Effector CD4-positive, alpha-beta T cell (primary cell): ENCODE measurements at places on chromosomes 16 and 17.

GRCh38 chr17:38619937-38620550 lies 14.3 kb upstream of the SRCIN1 start:
- DNase-seq = no peak

GRCh38 chr17:9199571-9200551 lies 178.6 kb downstream of the NTN1 start:
- DNase-seq = no peak

- no peak for DNase-seq
These were observed 62.3 kb downstream of the PHKB start for GRCh38 chr16:47523342-47524006.

DNA sequence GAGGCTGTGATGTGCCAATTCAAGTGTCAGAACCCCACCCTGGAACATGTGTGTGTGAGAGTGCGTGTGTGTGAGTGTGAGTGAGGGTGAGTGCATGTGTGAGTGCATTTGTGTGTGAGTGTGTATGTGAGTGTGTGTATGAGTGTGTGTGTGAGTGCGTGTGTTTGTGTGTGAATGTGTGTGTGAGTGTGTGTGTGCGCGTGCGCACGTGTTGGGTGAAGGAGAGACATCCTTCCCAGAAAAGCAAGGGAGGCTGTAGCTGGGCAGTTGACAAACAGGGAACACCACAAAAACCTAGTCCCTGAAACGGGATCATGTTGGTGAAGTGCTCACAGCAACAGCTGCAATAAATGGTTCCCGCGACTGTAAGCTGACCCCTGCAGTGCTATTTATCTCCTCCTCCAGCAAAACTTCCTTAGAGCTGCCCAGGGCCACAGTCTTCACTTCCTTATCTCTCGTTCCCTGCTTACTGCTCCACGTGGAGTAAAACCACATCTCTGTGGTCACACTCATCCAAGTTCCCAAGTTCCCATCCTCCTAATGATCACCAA lies 40.1 kb upstream of the RPL38 start:
- no peak for DNase-seq

DNA sequence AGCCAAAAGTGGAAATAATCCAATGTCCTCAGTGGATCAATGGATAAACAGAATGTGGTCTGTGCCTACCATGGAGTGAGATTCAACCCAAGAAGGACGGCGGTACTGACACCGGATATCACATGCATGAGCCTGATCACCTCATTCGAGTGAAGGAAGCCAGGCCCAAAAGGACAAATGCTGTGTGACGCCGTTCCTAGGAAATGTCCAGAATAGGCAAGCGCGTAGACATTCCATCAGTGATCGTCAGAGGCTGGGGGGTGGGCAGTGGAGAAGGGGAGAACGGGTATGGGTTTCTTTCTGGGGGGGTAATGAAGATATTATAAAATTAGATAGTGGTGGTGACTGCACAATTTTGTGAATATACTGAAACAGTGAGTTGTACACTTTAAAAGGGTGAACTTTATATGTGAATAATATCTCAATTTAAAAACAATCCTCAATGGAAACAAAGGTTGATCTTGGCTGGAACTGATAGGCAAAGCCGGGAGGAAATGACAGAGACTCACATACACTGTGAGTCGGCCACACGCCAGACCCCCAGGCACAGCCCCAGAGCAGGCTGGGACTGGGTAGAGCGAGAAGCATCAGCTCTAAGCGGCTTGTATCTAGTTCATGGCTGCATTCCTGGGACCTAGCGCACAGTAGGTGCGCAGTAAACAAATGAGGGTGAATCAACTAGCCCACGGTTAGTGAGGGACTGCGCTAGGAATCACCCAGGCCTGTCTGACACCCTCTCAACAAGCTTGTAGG lies 3.5 kb downstream of the DBNDD1 start:
- DNase-seq = no peak

DNA sequence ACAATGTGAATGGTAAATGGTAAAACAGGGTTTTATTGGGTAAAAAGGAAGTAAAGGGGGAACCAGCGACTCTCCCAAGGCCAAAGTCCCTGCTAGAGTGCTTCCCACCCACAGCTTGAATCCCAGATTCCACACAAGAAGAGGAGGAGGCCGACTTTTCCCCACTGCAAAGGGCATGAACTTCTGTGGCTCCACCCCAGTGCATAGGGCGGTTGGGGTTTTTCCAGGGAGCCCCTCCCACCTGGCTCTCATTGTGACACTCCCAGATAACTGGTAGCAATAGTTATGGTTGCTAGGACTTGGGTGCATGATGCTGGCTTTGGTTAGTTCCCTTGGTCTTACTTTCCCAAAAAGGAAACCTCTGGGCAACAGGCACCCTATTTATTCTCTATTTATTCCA lies 666.0 kb upstream of the CA10 start:
- DNase-seq = no peak

DNA sequence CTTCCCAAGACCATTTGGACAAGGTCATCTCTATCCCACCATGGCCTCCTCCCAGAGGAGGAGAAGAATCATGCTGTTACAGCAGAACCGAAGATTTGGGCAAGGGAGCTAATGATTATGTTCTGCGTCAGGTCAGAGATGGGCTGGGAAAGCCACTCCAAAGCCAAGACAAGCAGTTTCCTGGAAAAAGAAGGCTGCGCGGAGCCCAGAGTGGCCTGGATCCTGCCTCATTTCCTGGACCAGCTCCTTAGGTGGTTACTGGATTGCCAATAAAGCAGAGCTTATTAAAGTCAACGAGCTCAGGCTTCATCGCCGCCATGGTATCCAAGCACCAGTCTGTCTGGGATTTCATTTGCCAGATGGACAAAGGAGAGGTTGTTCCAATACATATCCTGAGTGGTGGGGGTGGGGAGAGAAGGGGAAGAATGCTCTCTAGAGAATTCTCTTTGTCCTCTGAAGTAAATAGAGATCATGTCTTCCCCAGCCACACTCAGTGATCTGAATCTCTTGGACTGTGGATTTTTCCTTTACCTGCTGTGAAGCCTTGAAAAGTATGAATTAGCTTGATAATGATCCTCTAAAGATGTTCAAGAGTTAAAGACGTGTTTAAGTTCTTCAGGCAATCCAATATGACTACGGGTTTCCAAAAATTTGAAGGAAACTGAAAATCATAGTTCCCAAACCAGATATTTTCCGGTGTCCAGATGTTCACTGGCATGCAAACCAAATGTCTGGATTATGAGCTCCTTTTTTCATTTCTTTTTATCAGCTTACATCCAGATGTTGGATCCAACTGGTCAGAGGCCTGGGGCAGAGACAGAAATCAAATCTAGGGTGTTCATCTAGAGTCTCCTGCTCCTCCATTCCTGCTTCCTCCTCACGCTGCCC lies 17.7 kb downstream of the PRAC1 start:
- DNase-seq = no peak

DNA sequence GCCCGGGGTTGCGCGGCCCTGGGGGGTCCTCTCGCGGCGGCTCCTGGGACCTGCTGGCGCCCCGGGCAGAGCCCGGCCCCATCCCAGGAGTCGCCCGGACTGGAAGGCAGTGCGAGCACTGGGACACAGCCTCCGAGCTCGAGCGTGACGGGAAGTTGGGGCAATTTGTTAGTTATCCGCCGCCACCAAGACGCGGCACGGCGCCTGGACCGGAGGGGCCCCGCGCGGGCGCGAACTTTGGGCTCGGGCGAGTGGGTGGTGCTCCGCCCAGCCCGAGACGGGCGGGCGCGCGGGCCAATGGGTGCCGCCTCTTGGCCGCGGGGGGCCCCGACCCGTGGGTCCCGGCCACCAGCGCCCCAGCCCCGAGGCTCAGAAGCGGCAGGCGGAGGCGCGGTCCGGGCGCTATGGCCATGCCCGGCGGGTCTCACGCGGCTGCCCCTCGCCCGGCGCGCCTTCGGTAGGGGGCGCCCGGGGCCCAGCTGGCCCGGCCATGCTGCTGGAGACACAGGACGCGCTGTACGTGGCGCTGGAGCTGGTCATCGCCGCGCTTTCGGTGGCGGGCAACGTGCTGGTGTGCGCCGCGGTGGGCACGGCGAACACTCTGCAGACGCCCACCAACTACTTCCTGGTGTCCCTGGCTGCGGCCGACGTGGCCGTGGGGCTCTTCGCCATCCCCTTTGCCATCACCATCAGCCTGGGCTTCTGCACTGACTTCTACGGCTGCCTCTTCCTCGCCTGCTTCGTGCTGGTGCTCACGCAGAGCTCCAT lies at the start of gene ADORA2B:
Gene ADORA2B, plus strand, starts transcription at position 372 of the 768 bp plus-strand sequence. Its CDS starts 119 bp downstream, at position 491.
- DNase-seq = no peak

DNA sequence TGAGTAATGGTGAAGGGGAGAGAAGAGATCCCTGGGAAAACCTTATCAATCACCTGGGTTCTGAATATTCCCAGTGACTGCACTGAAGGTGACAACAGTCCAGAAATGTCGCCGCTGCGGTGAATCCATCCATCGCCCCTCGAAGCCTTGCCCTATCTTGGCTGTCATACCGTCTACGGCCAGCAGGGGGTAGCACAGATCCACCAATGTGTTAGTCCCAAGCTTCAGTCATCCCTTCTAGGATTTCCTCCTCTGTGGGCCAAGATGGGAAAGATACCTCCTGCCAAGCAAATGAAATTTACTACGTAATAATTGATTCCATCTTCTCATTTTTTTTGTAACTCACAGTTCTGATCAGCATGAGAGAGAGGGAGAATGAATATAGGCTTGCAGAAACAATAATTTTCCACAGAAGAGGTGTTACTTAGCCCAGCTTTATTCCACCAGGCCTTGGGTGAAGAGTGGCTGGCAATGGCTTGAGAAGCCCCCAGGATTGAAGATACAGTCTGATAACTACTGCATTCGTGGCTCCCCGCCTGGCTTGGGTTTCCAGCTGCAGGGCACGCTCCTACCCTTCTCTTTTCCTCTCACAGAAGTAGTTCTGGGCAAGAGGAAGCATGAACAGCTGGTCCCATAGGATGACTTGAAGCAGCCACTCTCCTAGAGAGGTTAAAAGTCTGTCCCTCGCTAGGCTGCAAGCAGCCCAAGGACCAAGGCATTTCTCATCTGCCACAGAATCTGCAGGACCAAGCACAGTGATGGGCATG lies 2.6 kb upstream of the FMNL1 start:
- DNase-seq = peak; percentile 89

DNA sequence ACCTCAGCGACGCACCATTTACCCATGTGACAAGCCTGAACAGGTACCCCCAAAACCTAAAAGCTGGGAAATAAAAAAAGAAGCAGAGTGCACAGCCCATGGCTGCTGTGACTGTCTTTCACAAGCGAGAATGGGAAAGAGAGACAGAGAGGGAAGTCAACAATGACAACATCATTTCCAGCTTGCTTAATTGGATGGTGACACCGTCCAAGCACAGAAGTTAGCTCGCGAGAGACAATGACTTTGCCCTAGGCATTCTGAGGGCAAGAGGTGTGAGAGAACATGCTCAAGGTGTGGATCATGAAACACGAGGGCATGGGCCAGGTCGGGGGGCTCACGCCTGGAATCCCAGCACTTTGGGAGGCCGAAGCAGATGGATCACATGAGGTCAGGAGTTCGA lies 19.3 kb upstream of the NSMCE1 start:
- DNase-seq = no peak

DNA sequence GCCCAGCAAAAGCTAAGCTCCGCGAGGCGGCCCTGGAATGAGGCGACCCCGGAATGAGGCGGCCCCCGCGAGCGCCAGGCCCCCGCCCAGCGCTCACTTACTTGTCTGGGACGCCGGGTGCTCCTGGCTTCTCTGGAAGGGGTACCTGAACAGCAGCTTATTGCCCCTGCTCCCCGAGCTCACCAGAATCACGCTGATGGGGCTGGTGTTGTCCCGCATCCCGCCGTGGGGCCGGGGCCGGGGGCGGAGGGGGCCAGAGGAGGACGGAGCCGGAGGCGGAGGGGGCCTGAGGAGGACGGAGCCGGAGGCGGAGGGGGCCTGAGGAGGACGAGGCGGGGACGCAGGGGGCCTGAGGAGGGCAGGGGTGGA lies 440 bp downstream of the NPRL3 start:
- DNase-seq = peak; percentile 15

GRCh38 chr17:47830396-47831002 lies 842 bp downstream of the MRPL10 start:
- DNase-seq = no peak

DNA sequence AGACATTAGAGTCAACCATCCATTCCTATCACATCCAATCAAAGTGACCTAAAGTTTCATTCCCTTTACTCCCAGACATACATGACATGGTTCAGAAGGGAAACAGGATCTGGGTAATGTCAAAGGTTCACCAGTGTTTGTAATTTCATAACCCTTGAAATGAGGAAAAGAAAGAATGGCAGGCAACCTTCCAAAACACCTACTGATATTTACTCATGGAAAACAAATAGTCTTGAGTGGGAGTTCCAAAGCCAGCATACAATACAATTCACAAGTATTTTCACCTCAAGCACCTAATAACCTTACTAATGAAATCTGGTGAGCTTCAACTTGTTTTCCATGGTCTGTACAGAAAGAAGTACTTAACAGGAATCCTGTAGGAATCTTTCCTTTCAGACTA lies 72.5 kb upstream of the AXIN2 start:
- no peak for DNase-seq

- no peak for DNase-seq
These were observed 66.1 kb upstream of the SMURF2 start for GRCh38 chr17:64728041-64728695.

- DNase-seq = no peak
These were observed 572 bp downstream of the PGP start for GRCh38 chr16:2213817-2214718.

GRCh38 chr16:87816507-87817100 lies 50.8 kb upstream of the KLHDC4 start:
- no peak for DNase-seq

GRCh38 chr17:41987642-41988041 lies 21.0 kb downstream of the CNP start:
- no peak for DNase-seq

GRCh38 chr17:34798581-34798980 lies 162.7 kb downstream of the CCT6B start:
- no peak for DNase-seq

GRCh38 chr17:4221899-4222659 lies 41.7 kb downstream of the ANKFY1 start:
- no peak for DNase-seq

GRCh38 chr17:17742133-17742621 lies 60.9 kb downstream of the RAI1 start:
- DNase-seq = no peak

- DNase-seq = peak; percentile 47
These were observed 22.5 kb upstream of the ENPP7 start for GRCh38 chr17:79707931-79708891.

GRCh38 chr16:75340741-75341491 lies 89.5 kb upstream of the BCAR1 start:
- DNase-seq = no peak

- DNase-seq = no peak
These were observed 42.3 kb downstream of the JPH3 start for GRCh38 chr16:87644596-87644995.

GRCh38 chr17:28413804-28414203 lies 7.8 kb upstream of the SLC46A1 start:
- DNase-seq = no peak

GRCh38 chr17:73137376-73137775 lies 27.4 kb upstream of the SSTR2 start:
- no peak for DNase-seq

DNA sequence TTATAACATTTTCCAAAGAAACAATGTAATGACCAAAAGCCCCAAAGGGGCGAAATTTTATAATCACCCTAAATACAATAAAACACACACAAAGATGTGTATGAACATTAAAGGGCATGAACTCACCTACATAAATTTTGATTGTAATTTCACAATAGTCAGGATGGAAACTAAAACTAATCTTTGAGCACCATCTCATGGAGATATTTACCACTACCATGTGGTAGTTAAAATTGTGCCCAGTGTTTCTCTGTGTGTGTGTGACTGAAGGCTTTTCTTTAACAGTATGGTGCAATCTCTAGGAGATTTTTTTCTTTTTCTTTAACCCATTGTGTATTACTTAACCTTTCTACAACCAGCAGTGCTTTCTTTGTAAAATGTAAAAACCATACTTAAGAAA lies 19.7 kb upstream of the MEIOC start:
- no peak for DNase-seq
